ENCODE measurements at places on chromosomes 3 and 15. TPM values are rescaled to one million over a fixed set of nuclear protein-coding genes. Genes with fewer than 3 reads are reported as not detected.

DNA sequence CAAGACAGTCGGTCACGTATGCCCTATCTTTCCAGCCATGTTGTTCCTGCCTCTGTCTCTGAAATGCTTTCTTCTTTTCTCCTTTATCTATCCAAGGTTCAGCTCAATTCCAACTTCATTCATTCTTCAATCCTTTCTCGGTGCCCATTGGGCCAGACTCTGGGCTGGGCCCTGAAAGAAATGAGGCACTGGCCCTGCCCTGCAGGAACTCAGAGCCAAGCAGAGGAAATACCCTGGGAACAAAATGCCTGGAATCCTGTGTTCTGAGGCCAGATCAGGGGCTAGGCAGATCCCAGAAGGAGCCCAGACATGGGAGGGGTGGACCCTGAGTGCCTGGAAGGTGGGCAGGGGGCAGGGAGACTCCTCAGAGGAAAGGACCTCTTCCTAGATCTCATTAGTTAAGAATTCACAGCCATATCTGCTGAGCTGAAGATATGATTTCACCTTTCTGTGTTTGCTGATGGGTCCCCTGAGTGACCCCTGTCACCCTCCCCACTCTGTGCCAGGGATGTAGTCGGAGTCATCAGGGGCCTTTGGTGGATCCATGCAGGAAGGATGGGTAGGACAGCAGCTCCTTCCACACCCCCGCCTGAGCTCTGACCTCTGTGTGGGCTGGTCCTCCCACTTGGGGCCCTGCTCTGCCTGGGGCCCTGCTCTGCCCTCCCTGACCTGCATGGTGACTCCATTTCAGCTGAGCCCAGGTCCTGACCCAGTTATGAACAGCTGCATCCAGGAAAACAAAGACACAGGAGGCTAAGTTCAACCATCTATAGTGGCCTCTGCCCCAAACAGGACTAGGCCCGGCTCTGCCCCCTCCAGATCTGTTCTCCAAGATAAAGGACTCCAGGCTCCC lies 5.3 kb upstream of the DAPK2 start:
- peaks cover 19% of the 10 kb centered on the region for H3K27me3 ChIP-seq
- no peaks in the 10 kb centered on the region for H3K36me3 ChIP-seq
- no peak overlapping the region for H3K27ac ChIP-seq

DNA sequence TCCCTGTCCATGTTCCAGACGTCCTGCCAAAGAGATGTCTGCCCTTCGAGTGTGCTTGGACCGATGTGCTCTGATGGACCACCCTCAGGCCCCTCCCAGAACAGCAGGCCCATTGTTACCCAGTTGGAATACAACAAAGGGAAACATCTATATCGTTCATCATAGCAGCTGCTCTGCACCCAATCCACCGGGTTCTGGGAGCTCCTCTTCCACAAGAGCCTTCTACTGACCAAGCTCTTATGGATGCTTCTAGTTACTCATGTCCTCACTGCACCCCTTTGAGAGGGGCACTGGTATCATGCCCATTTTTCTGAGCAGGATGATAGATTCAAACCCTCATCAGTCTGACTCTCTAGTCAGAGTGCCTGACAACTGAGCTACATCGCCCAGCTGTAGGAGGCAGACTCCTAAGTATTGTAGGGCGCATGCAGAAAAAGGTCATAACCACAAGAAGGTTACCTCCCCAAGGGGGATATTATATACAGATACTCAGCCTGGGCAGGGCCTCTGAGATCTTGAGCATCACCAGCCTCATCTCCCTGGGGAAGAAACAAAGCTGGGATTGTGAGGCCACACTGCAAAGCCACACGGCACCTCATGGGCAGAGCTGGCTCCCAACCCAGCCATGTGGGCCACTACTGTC lies at the start of gene SSUH2:
TSS of gene SSUH2 (minus strand) at position 51 of the 643 bp plus-strand sequence. CDS start at position 11, 40 bp downstream.
- no peak within 1 kb of the TSS for H3K27ac ChIP-seq
- no peaks in the 10 kb centered on the region for H3K27me3 ChIP-seq
- no peak within 1 kb of the TSS for H3K4me3 ChIP-seq
- H3K36me3 ChIP-seq = peaks cover 7% of the 10 kb centered on the region

GRCh38 chr15:32908135-32908801 lies 190.5 kb downstream of the GREM1 start:
- H3K4me1 ChIP-seq = no peaks in the 10 kb centered on the region
- H3K27ac ChIP-seq = no peak overlapping the region
- H3K4me3 ChIP-seq = no peak overlapping the region
- H3K27me3 ChIP-seq = no peaks in the 10 kb centered on the region
- H3K36me3 ChIP-seq = no peaks in the 10 kb centered on the region
- DNase-seq = no peak

DNA sequence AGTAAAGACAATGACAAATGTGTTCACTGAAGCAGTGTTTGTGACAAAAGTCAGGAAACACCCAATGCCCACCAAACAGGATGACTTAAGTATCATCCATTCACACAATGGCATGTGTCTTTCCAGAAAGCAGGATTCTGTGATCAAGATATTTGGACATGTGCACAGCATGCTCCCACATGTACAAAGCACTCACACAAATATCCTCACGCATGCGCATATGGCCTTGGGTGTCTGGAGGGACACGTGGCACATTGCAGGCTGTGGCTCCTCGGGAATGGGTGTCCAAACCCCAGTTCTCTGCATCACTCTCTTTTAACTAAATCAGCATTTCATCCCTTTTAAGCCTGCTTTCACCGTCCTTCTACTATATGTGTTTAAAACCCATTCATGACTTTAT lies 130.5 kb downstream of the KLF13 start:
- peaks cover 1% of the 10 kb centered on the region for H3K27me3 ChIP-seq
- H3K36me3 ChIP-seq = no peaks in the 10 kb centered on the region
- no peak overlapping the region for H3K4me3 ChIP-seq
- no peaks in the 10 kb centered on the region for H3K4me1 ChIP-seq
- H3K27ac ChIP-seq = no peak overlapping the region

- peaks cover 2% of the 10 kb centered on the region for H3K36me3 ChIP-seq
- H3K4me3 ChIP-seq = no peak overlapping the region
- no peaks in the 10 kb centered on the region for H3K4me1 ChIP-seq
- DNase-seq = no peak
- no peaks in the 10 kb centered on the region for H3K27me3 ChIP-seq
- no peak overlapping the region for H3K27ac ChIP-seq
Observed at GRCh38 chr3:185631508-185632206, 45.6 kb downstream of the SENP2 start.

GRCh38 chr3:61438253-61439121 lies 122.9 kb upstream of the PTPRG start:
- H3K4me1 ChIP-seq = no peaks in the 10 kb centered on the region
- H3K27ac ChIP-seq = no peak overlapping the region
- no peaks in the 10 kb centered on the region for H3K27me3 ChIP-seq
- H3K4me3 ChIP-seq = no peak overlapping the region
- H3K36me3 ChIP-seq = no peaks in the 10 kb centered on the region
- DNase-seq = peak; percentile 5

GRCh38 chr3:167450195-167450594 lies 23.6 kb downstream of the SERPINI2 start:
- no peak overlapping the region for H3K27ac ChIP-seq
- no peaks in the 10 kb centered on the region for H3K27me3 ChIP-seq
- DNase-seq = no peak
- H3K4me1 ChIP-seq = no peaks in the 10 kb centered on the region
- H3K36me3 ChIP-seq = no peaks in the 10 kb centered on the region

DNA sequence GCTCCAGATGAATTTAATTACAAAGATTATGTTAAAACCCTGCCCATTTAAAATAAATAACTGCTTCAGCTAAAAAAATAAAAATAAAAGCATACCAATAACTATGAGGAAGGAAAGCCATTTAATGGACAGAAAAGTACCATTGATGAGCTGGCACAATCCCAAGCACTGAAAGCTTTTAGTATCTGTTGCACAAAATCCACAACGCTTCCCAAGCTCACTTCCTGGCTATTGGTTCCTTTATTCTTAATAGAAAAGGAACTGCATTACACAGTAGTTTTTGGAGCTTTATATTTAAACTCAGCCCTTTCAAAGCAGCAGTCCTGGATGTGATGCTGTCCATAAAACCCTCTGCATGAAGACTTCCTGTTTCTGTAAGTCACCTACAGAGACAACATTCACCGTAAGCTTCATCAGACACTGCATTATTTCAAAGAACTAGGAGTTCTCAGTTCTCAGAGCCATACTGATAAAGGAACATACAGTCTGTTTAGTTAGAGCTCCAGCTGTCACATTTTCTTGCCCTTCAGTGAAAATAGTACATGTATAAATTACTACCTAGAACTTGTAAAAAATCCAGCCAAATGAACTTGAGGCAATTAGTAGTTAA lies 81.5 kb downstream of the CSNK1G1 start:
- no peaks in the 10 kb centered on the region for H3K36me3 ChIP-seq
- no peak overlapping the region for H3K27ac ChIP-seq
- no peaks in the 10 kb centered on the region for H3K27me3 ChIP-seq
- no peak overlapping the region for H3K4me3 ChIP-seq
- no peak for DNase-seq

- no peak overlapping the region for H3K27ac ChIP-seq
- no peaks in the 10 kb centered on the region for H3K27me3 ChIP-seq
- DNase-seq = no peak
- H3K36me3 ChIP-seq = no peaks in the 10 kb centered on the region
- H3K4me1 ChIP-seq = peaks cover 8% of the 10 kb centered on the region
Observed at GRCh38 chr3:177295116-177295515, 97.8 kb upstream of the TBL1XR1 start.

GRCh38 chr15:62848632-62849050 lies 193.9 kb upstream of the TPM1 start:
- no peaks in the 10 kb centered on the region for H3K36me3 ChIP-seq
- DNase-seq = peak; percentile 13
- no peaks in the 10 kb centered on the region for H3K27me3 ChIP-seq

The GP9 gene
- not detected for total RNA-seq

The WDR93 gene
- total RNA-seq = not detected

The NR1I2 gene
- total RNA-seq = 10.9 TPM

The ATP8B4 gene
- 0.18 TPM for total RNA-seq

The RLBP1 gene
- total RNA-seq = not detected

The DNASE1L3 gene
- total RNA-seq = 0.55 TPM

The PTH1R gene
- total RNA-seq = not detected

The GOLGA8Q gene
- total RNA-seq = not detected

The ARGFX gene
- not detected for total RNA-seq

Data from HepG2 (cell line).